ENCODE measurements at places on chromosomes 5 and 9.
A peak's percentile ranks its signal among the peaks of the same experiment; 100 is the strongest.

- DNase-seq: peak; percentile 42
Measured at GRCh38 chr5:36363101-36363500, 61.4 kb upstream of the RANBP3L start.

GRCh38 chr5:621341-621761, 9.2 kb downstream of the CEP72 start:
- DNase-seq: no peak

- no peak for DNase-seq
Measured at GRCh38 chr5:172093965-172094364, 87.5 kb upstream of the FBXW11 start.

DNA sequence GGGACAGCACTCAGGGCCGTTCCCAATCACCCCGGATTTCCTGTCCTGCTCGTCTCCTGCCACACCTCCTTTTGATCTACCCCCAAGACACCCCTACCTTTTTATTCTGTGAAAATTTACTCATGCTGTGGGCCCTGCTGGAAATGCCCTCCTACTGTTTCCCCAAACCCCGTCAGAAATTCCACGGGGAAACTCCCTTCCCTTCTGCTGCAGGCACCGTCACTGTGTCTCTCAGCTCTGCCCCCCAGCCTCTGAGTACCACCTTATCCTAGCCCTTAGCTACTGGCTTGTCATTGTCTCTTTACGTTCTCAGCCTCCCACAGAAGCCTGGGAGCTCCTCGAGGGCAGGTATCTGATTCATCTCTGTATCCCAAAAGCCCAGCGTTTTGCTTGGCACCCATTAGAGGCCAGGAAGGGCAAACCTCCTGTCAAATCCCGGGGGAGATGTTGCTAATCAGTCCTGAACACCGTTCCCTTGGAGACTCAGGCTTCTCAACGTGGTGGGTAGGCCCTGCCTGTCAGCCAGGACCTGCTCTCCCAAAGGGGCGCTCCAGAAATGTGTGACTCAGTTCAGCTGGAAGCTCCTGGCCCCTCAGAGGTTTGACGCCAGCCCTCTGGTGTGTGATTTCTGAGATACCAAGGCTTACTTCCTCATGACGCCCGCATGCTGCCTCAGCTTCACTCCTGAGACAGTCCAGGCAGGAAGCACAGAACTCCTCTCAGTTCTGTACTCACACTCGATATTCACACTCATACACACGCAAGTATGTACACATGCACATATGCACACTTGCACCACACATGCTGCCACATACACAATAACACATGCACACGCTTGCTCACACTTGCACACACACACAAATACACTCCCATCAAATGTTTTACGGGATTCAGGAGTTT, 50.7 kb upstream of the GRHPR start:
- peak; percentile 28 for DNase-seq

DNA sequence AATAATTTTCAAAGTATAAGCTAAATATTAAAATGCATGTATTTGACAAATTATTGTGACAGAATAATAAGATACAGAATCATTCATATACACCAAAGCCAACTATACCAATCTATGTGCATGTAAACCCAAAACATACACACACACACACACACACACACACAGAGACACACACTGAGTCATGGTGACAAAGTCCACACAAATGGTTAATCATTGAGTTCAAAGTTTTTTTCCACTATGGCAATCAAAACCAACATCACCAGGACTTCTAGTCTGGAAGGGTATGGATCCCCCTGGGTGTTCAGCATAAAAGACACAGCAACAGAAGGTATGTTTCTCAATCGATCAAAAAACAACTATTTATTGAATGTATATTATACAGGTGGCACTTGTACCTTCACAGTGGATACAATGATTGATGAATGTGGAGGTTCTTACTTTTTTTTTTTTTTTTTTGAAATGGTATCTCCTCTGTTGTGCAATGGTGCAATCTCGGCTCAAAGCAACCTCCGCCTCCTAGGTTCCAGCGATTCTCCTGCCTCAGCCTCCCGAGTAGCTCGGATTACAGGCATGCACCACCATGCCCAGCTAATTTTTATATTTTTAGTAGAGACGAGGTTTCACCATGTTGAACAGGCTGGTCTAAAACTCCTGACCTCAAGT, 137.0 kb downstream of the PDE4D start:
- no peak for DNase-seq

DNA sequence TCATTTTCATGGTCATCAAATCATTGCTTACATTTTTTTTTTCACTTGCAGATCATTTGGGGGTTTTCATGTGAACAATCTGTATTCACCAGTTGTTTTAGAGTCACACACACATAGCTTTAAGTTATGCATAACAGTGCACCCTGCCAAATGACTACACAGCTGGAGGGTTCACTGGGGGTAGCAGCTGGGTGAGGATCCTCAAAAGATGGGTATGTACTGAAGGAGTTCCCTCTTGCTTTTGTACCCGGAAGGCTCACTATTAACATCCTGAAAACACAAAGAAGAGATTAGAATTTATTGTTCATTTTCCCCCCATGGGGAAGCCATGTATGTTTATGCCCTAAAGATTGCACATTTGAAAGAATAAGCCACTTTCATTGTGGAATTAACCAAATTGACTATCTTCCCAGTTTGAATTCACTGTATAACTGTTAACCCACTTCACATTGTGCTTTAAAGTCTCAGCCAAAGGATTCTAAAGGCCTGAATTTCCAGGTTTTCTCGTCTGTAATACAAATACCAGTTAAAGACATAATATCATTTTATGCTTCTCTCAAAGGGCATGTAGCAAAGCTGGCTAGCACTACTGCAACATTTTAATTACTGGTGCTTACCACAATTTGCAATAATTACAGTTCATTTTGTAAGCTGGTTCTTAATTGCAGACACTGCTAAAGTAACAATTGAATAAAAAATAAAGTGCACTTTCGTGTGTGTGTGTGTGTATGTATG, 466.4 kb upstream of the MEF2C start:
- DNase-seq: no peak

DNA sequence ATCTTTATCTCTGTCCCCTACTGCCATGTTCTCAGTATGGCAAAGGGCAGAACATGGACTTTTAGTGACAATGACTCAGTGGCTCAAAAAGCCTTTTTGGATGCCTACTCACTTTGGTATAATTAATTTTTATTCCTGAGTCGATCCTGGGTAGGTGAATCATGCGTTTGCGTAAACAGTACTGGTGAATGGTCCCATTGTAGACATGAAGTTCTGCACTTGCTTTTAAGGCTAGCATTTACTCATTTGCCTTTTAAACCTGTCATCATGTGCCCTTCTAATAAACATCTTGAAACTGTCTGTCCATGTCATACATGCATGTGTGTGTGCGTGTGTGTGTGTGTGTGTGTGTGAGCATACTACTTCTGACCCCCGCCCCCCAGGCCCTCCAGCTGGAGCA, 223.0 kb downstream of the AUH start:
- DNase-seq: no peak

GRCh38 chr9:79236466-79236865, 335.3 kb upstream of the TLE4 start:
- no peak for DNase-seq

DNA sequence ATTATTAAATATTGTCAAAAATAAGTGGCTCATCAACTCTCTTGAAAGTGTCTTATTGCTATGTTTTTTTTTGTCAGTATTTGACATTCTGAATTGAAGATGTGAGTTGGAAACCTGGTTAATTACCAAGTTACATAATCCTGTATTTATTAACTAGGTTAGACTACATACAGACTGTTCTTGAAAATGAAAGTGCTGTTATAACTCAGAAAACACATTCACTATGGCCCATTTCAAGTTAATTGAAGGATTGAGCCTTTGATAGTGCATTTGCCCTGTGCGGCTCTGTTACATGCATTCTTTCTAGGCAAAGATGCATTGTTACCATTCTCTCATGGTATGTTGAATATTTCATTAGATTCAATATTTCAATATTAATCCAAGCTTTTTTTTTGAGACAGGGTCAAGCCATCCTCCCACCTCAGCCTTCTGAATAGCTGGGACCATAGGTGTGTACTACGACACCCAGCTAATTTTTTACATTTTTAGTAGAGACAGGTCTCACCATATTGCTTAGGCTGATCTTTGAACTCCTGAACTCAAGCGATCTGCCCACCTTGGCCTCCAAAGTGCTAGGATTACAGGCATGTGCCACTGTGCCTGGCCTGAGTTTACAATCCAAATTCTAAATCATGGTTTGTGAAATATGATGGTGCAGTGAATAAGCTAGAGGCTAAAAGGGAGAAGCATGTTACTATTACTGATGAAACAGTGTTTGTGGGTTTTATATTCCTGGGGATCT, 10.0 kb downstream of the CTNNA1 start:
- DNase-seq: no peak

DNA sequence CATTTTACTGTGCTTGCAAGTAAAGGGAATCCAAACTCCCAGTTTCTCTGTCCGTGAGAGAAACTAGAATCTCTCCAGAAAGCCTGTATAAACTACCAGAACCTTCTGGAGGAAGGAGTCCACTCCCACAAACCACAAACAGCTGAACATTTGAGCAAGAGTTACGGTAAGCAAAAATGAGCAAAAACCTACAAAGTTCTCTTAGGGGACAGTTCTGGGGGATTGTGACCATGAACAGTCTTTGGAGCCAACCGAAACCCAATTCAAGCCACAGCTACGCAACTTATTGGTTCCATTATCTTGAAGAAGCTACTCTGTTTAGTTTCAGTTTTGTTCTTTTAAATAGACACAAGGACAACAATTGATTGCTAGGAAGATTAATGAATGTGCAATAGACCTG, 330.6 kb downstream of the ASTN2 start:
- DNase-seq: no peak

GRCh38 chr5:181198905-181199519, 6.0 kb downstream of the TRIM7 start:
- DNase-seq: no peak

- peak; percentile 85 for DNase-seq
Measured at GRCh38 chr5:68419637-68420452, 204.3 kb downstream of the PIK3R1 start.

DNA sequence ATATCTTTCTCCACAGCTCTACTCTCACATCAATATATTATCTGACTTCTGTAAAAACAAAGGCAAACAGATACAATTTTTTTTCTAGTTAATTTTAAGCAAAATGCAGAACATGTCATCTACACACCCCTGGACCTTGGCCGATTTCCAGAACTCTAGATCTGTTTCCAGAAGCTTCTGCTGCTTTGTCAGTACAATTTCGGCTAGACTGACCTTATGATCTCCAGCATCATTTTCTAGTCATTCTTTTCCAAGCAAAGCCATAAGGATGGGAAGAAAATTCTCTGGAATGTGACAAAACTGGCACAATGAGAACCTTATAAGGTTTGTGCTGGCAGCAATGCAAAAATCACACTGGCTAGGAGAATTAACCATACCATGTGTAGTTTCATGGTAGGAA, 132.8 kb upstream of the MPDZ start:
- no peak for DNase-seq
